ENCODE measurements at places on chromosomes 5 and 9.

DNA sequence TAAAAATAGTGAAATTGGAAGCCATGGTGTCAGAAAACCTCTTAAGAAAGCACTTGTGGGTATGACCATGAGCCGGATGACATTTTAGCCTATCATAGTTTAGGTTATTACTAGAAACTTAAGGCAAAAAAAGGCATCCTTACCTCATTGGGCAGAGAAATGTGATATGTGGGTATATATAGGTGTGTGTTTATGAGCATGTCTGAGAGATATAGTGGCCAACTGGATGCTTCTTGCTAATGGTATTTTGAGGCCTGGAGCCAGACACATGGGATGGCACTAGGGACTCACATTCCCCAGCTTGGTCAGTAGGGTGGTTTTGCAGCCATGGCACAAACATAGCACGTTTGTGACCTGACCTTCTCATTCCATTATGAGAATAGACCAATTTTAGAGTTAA lies 295.6 kb upstream of the MEF2C start:
- no peak for DNase-seq

- no peak for DNase-seq
Observed at GRCh38 chr5:106880656-106881055, 790.1 kb downstream of the EFNA5 start.

DNA sequence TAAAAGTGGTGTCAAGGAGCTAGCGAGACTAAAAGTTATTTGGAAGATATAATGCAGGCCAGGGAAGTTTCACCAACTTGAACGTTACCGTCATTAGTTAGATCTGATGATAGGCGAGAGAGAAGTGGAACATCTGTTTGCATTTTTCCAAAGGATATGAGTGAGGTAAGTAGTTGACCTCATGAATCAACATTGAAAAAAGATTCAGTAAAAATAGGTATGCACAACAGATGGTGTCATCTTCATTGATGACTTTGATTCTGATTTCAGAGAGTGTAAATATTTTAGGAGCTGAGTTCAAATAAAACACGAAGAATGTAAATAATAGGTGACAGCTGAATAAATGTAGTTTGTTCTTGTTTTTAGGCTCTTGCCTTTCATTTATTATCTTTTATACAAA lies 998.9 kb upstream of the CDH6 start:
- DNase-seq, result no peak

DNA sequence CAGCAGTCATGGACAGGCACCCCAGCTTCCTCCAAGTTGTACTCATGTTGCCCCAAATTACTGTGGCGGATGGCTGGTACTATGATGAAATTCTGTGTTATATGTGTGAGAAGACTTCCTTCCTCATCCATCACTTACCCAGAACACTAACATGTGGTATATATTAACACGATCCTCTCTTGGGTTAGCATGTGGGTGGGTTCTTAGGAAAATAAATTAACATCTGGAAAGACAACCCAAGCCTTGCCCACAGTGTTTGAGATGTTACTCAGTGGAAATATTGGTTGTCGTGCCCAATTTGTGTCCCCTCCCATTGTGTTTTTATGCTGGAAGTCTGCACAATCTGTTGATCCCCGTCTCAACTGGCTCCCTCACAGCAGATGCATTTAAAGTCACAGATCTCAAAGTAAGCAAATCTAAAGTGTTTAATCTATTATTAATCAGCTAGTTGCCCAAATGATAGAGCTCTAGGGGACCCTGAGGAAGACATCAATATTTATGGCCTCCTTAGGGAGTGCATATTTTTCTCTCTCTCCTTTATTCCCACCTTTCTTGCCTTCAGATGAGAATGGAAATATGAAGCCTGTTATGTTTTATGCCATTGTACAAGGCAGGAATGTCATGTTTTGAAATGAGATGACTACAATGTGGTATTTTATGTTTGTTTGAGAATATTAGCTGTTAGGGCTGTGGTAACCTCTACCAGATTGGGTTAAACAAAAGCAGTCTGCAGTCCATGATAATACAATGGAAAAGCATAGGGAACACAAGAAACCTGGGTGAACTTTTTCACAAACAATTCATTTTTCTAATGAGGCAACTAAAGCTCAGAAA lies 93.9 kb downstream of the GRIA1 start:
- no peak for DNase-seq

DNA sequence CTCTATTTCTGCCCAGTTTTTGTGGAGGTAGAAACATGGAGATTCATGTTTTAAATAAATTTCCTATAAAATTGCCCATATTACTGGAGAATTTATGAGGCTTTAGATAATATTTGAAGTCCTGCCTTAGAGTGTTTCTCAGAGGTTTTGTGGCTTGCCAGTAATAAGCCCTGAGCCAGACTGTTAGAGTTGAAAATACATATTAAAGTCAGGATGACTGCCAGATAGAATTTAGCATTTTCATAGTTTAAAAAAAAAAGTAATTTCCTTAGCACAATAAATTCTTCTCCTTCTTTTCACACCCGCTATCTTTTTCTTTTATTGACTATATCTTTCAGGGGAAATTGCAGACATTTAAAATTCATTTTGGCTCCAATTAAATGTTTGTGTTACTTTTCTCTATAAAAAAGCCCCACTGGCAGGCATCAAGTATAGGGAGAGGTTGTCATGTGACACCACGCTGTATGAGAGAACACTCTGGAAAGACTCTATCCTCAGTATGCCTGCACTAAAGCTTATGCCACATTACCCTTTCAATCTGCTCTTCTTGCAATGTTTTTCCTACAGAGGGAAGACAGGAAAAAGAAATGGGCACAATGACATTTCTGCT lies 135.2 kb downstream of the MPDZ start:
- DNase-seq, result no peak
